ENCODE measurements at places on chromosomes 1 and 21. TPM values are rescaled to one million over a fixed set of nuclear protein-coding genes. Genes with fewer than 3 reads are reported as not detected.

The SPRR2F gene
- not detected for total RNA-seq

The NOS1AP gene
- total RNA-seq, result 2.9 TPM

The AQP10 gene
- total RNA-seq, result not detected

The DMBX1 gene
- 1.4 TPM for total RNA-seq

The KLHDC9 gene
- total RNA-seq, result 10.6 TPM

The BMP8A gene
- total RNA-seq, result not detected

The DUSP10 gene
- total RNA-seq, result 9.4 TPM

The OPRD1 gene
- 0.72 TPM for total RNA-seq

The INSRR gene
- not detected for total RNA-seq

The FCRL2 gene
- 1.2 TPM for total RNA-seq

DNA sequence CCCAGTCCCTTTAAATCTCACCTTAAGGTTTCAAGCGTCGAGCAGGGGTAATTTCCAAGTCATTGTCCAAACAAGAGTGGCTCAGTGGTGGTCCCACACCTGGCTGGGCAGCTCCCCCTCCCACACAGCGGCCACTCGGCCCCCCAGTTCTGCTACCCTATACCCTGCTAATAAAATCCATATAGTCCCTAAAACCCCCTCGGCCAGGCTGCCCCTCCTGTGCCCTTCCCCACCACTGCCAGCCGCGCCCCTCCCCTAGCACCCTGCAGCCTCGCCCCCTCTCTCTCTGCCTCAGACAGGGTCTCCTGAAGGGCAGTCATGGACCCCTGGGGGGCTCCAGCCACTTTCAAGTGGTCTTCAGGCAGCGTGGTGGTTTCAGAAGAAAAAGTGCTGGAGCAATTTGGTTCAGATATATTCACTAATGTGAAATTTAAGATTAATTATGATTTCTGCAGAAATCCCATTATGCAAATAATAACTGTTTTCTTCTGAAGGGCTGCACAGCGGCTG, 34.2 kb upstream of the TTC34 start:
- DNase-seq, result no peak

GRCh38 chr1:44759077-44759476, 16.3 kb upstream of the RPS8 start:
- no peak for DNase-seq

DNA sequence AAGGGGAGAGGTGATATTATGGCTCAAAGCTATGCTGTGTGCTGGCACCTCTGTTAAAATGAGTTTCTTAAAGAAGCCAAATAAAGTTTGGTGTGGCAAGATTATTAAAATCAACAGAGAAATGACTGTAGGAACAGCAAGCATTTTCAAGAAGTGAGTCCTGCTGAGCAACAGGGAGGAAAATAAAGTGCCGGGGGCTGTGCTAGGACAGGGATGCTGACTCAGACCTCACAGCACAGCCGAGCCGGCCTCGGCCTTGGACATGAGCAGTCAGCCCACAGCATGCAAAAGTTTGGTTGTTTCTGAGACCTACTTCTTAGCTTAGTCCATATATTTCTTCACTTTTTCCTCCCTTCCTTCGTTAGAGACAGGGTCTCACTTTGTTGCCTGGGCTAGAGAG, 19.2 kb downstream of the CNIH3 start:
- DNase-seq, result peak; percentile 40

DNA sequence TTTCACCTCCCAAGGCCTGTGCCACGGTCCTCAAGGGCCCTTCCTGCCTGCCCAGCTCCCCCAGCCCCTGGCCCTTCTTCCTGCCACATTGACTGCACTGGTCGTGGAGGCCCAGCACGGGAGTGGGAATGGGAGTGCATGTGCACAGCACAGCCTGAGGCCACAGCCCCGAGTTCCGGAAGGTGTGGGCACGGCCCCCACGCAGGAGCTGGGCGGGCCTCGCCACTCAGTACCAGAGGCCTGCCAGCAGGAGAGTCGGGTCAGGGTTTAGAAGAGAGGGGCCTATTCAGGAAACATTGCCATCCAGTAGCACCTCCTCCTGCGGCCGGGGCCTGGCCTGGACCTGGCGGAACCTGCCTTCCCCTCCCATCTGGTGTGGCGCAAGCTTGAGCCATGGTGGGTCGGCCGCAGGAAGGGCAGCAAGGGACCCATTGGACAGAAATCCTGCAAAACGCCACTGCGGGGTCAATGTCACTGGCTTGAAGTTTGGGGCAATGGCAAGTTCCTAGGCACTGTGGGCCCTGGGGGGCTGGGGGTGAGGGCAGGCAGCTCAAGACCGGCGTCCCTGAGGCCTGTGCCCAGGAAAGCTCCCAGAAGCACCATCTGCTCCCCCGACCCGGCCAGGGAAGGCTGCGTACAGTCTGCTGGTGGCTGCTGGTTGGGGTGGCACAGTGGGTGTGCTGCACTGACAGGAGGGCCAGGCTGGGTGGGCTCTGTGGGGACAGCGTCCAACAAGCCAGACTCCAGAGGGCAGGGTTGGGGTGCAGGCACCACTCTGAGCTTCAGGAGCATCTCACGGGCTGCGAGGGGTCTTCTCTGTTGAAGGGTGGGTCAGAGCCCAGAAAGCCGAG, 1.8 kb upstream of the TMEM52 start:
- no peak for DNase-seq

- no peak for DNase-seq
Observed at GRCh38 chr1:155077346-155077745, 1.3 kb upstream of the EFNA3 start.

- DNase-seq, result peak; percentile 40
Observed at GRCh38 chr1:96992871-96993270, 271.3 kb downstream of the PTBP2 start.

DNA sequence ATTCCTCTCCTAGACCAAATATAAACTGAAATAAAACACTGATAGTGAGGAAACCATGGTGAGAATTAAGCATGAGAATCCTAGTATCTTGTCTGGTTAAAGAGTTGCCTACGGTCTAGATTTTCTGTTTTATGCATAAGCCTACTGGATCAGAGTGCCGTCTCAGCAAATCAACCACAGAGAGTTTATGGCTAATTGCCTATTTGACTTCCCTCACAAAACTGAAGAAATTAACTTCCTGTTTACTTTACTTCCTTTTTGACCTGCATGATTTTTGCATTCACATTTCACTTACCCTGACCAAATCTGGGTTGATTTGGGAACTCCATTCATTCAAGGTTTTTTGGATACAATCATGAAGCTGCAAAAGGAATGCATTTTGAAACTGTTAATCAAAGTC, 5.0 kb downstream of the GCLM start:
- DNase-seq, result peak; percentile 2

GRCh38 chr1:50846224-50846839, 113.7 kb downstream of the FAF1 start:
- no peak for DNase-seq

GRCh38 chr1:35605867-35606182, 32.7 kb downstream of the TFAP2E start:
- DNase-seq, result no peak

GRCh38 chr1:176338877-176339276, 124.1 kb upstream of the PAPPA2 start:
- no peak for DNase-seq

DNA sequence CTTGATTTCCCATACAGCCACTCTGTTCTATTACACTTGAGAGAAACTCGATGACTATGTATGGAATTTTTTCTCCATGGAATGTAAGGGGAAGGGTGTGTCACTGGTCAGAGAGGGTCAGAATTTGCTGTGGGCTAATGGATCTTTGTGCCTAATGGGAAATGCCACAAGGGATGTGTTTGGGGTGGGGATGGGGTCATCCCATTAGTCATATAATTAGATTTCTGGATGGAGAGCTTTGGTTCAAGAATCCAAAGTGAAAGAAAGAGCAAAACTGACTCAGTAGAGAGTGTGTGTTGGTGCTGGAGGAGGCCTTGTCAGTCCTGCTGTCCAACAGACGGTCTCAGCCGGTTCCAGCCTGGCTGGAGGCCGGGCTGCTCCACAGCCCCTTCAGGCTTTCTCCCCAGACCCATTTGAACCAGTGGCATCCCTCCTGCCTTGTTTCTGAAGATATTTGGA, 86.4 kb downstream of the LAMC2 start:
- no peak for DNase-seq

GRCh38 chr1:64186898-64187280, 16.5 kb upstream of the UBE2U start:
- no peak for DNase-seq

DNA sequence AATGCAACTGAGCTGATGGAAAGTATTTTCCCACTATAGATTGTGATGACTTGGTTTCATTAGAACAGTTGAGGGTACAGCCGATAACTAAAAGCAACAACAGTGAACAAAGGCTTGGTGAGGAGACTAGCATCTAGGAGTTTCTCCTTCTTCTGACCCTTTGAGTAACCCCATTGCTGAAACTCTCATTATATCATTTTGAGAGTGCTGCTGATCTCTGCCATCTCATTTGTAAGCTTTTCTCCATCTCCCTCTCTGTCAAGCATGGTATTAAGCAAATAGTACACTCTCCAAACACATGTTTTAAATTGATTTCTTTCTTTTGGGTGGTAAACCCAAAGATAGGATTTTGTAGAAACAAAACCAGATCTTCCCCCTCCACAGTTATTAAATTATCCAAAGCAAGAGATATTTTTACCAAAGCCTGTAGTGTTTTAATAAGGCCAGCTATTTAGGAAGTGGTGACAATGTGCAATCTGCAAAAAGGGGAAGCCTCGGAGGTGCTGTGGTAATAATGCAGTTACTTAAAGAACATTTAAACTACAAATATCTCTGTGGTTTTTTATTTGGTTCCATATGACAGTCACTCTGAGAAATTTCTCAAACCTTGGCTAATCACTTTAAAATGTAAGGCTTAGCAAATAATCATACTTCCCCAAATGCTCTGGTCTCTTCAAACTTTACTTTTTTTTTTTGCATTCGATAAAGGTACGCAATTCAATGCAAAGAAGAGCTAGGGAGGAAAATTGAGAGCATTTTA, 287.5 kb downstream of the HLX start:
- peak; percentile 20 for DNase-seq

DNA sequence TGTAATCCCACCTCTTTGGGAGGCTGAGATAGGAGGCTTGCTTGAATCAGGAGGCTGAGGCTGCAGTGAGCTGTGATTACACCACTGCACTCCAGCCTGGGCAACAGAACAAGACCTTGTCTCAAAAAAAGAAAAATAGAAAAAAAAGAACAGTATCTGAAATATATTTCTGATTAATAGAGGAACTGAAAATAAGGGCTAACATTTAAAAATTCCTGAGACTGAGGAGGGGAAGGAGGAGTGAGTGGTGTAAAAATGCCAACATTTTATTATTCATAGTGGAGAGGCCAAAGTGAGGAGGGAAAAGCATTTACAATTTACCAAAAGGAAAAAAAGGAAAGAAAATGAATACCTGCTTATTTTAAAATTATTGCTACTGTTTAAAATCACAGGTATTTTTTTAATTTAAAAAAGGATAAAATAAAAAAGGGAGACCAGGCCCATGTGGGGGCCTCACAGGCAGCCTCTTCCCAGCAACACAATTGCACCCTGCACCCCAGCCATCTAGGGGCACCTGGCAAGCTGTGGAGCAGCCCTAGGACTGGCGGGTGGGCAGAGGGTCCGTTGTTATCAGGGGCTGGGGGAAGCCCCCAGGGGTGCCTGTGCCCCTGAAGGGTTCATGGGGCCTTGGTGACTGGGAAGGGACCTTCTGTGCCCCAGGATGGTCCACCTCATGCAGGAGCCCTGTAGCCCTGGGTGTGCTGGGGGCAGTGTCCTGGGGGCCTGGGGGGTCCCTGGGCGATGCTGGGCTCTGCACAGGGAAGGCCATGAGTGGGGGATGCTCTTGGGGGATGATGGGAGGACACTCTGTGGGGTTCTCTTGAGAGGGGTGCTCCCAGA, 34.8 kb upstream of the ADARB1 start:
- no peak for DNase-seq

- DNase-seq, result peak; percentile 91
Observed at GRCh38 chr1:170309389-170310013, 163.7 kb downstream of the NTMT2 start.

GRCh38 chr1:81827942-81828341, 27.2 kb downstream of the ADGRL2 start:
- no peak for DNase-seq

DNA sequence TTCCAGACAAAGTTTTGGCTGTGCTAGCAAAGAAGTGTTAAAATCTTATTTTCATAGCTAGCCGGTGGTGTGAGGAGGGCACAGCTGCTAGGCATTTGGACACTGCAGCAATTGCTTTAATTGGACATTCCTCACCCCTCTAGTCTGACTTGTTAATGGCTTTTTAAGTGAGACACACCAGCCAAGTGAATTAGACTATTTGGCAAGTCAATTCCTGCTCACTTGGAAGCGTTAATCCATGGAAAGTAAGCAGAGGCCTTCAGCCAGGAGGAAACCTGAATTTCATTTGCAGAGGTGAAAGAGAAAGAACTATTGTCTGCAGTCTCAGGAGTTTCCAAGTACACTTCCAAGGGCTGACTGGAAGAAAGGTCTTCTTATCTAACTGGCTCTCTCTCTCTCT, 175.7 kb downstream of the ST6GALNAC3 start:
- DNase-seq, result no peak

DNA sequence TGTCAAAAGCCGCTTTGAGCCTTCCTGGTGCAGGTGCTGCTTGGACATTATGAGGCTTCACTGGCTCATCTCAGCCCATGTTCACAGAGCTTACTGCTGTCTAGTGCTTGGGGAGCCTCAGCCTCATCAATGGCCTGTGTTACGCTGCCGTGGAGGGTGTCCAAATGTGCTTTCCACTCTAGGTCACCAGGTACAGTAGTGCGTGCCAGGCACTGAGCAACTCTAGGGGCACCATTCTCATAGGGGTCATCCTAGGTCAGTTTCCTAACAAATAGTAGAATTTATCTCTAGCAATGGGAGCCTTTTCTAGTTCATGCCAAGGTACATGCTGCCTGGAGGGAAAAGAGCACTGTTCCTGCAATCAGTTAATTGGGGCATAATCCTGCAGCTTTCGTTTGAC, 193.8 kb downstream of the DYRK1A start:
- DNase-seq, result no peak
